ENCODE measurements at places on chromosomes 2 and 18.

DNA sequence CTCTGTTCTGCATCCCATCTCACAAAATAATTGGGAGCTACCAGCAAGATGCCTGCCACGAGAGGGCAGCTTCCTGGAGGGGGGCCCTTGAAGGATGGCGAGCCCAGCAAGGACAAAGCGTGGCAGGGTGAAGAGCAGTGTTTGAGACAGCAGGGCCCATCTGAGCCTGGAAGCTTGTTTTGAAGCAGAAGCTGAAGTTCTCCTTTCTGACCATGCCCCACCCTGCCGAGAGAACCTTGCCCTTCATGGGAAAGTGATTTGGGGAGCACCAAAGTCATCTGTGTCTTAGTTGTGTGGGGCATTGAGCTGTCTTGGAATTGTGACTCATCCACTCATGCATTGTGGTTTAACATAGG lies 216.3 kb downstream of the BCL11A start:
- DNase-seq: no peak

DNA sequence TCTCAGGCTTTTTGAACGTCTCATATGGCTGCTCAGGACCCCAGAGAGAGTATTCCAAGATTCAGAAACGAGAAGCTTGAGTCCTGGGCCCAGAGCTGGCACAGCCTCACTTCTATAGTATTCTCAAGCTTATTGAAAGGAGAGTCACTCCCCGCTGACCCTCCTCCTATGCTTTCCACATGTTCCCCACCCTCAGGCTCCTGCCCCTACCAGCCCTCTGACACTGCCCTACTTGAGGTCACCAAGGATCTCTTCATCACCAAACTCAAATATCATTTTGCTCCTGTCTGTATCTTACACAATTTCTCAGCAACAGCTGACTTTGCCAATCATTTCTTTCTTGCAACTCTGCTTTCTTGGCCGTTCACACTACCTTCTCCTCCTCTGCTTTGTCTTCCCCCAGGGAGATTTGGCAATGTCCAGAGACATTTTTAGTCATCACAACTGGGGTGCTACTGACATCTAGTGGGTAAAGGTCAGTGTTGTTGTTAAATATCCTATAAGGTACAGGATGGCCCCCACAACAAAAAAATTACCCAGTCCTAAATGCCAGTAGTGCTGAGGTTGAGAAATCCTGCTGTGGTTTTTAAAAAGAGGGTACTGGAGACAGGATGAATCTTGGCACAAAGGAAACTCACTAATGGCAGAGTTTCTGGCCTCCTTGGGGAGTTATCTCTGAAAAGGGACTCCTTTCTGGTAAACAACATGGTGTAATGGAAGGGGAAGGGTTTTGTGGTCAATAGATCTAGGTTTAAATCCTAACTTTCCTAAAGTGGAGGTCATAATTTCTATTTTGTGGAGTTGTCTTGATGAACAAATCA lies 26.9 kb upstream of the INSIG2 start:
- DNase-seq: peak; percentile 75

- peak; percentile 34 for DNase-seq
Observed at GRCh38 chr18:34809451-34810072, 99.5 kb downstream of the DTNA start.

DNA sequence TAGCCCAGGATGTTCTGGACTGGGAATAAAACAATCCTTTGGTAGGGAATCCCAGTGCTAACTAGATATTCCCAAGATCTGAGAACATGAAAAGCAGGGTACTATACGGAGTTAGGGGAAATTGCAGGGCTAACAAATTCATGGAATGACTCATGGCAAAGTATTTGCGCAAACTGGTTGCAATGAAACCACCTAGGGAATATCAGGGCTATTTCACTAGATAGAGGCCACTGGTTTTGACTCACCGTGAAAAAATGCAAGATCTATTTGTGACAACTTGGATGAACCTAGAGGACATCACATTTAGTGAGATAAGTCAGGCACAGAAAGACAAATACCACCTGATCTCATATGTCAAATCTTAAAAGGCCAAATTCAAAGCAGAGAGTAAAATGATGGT lies 233.3 kb downstream of the MBD2 start:
- DNase-seq: peak; percentile 89

- DNase-seq: no peak
Observed at GRCh38 chr2:50402654-50402960, 629.3 kb downstream of the NRXN1 start.

- DNase-seq: no peak
Observed at GRCh38 chr2:156219491-156220100, 112.9 kb downstream of the NR4A2 start.

Measured in fibroblast of skin of scalp (primary cell).